NCI-H2081 (cell line): ENCODE measurements at places on chromosomes 2 and 18.

- DNase-seq, result no peak
Observed at GRCh38 chr2:2832657-2833056, 501.6 kb upstream of the MYT1L start.

DNA sequence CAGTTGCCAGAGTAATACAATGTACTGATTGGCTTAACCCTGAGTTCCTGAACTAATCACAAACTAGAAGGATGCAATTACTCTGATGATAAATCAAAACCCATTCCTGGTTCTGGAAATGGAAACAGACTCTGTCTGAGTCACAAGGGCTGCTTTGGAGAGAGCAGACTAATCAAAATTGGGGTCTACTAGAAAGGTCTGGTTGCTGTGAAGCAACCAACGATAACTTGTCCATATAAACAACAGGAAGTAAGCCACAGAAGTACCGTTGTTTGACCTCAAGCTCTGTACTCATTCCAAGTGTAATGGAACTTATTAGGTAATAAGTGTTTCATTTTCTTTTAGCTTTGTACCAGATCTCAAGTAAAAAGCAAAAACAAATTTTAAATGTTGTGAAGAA lies 49.7 kb downstream of the RASGRP3 start:
- no peak for DNase-seq

- DNase-seq, result no peak
Observed at GRCh38 chr18:22102953-22103646, 66.3 kb upstream of the GATA6 start.

DNA sequence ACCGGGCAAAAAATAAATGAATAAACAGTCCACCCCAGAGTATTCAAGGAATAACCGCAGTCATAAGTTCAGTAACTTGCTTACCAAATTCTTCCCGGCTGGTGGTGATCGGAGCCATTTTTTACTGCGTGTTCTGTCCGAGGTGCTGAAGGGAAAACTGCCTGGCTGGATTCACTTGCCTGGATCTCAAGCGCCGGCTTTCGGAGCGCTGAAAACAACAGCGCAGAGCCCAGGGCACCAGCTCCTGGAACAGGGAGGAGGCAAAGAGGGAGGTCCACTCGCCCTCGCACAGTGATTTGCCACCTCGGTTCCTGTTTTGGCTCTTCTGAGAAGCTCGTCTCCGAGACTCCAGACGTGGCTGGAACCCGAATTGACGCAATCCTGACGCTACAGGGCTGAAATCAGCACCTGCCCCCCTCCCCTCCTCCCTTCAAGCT lies at the start of gene SYT4:
Gene SYT4, minus strand, starts transcription at position 327 of the 437 bp plus-strand sequence. Its CDS starts 209 bp downstream, at position 118.
- DNase-seq, result peak; percentile 71

DNA sequence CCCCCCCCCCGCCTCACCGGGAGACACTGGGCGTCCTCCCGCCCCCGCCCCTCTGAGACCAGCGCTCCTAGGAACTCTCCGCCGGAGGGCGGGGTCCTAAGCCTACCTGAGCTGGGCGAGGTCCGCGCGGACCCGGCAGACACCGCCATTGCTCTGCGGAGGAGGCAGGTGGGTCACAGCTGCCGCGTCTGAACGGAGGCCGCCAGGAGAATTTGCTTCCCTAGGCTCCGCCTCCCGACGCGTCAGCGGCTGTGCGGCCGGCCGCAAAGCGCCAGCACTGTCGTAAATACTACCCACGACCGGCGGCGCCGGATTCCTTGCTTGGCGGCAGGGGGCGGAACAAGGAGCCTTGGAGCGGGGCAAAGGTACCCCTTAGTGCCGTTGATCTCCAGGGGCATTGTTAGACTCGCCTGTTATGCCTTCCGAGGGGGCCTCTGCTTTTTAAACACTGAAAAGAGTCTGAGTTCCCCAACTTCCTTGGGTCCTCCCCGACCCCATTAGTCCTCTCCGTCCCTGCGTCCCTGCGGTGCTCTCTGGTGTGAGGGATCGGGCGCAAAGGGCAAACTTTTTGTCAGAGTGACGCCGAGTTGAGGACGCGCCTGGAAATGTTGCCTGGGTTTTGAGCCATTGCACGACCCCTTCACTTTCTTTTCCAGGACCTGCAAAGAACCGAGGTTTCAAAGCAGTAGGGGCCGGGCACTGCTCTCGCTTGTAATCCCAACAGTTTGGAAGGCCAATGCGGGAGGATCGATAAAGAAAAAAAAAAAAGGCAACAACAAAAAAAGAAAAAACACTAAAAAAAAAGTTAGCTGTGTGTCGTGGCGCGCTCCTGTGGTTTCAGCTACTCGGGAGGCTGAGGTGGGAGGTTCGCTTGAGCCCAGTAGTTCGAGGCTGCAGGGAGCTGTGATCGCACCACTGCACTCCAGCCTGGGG lies at the start of gene GGCX:
Gene GGCX, minus strand, starts transcription at position 214 of the 933 bp plus-strand sequence. Its CDS starts 65 bp downstream, at position 149.
- DNase-seq, result peak; percentile 92

- no peak for DNase-seq
Observed at GRCh38 chr2:239015218-239015900, 167.5 kb downstream of the TWIST2 start.

GRCh38 chr2:105072039-105072438 lies 34.2 kb downstream of the MRPS9 start:
- no peak for DNase-seq

DNA sequence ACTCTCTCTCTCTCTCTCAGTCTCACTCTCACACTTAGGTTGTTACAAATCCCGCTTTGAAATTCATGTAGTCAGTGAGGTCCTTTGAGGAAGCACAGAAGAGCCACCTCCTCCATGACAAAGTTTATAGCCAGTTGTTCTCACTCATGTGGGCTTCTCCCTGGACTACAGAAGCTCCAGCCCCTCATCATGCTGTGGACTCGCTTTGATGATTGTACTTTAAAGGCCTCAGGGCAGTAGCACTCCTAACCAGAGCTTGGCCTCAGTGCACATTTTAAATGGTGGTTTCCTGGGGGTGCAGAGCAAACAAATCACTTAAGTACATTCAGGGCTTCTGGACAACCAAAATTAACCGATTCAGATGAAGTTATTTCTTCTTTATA lies 115.7 kb downstream of the MTCL1 start:
- no peak for DNase-seq
